ENCODE measurements at places on chromosomes 5 and 9.

GRCh38 chr5:32317041-32317440, 4.3 kb upstream of the MTMR12 start:
- DNase-seq = no peak

- DNase-seq = no peak
Observed at GRCh38 chr5:111502956-111503355, 9.4 kb downstream of the STARD4 start.

GRCh38 chr5:176741561-176742211, 68.7 kb upstream of the UNC5A start:
- no peak for DNase-seq

DNA sequence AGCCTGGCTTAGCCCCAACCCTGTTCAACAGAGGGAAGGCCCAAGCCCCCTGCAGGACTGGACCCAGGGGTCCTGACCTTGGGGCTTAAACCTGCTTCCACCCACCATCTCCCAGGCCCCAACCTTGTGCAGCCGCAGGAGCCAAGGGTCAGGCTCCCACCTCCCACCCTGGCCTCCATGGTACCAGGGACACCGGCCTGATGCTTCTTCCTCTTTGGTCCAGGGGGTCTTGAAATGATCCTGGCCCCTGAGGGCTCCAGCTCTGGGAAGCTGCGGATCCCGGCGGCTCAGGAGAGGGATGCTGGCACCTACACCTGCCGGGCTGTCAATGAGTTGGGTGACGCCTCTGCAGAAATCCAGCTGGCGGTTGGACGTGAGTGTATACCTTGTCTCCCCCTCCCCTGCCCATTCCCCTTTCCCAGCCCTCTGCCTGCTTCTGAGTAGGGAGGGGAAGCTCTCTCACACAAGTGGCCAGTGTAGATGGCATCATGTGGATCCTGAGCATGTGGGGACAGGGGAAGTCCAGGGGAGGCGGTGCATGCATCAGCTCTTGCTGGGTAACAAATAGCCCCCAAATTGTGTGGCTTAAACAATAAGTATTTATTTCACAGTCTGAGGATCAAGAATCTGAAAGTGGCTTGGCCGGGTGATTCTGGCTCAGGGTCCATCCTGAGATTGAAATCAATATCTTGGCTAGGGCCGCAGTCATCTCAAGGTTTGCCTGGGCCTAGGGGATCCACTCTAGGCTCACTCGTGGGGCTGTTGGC, 44.3 kb downstream of the HMCN2 start:
- DNase-seq = no peak

- peak; percentile 50 for DNase-seq
Observed at GRCh38 chr5:126972062-126972895, 58.1 kb downstream of the MARCHF3 start.

DNA sequence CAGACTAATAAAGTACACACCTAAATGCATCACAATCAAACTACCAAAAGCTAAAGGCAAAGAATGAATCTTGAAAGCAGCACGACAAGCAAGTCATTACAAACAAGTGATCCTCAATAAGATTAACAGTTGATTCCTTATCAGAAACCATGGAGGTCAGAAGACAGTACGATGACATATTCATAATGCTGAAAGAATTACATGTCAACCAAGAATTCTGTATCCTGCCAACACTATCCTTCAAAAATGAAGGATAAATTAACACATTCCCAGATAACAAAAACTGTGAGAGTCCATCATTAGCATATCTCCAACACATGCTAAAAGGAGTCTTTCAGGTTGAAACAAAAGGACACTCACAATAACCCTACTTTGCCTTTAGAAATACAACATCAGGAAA, 39.4 kb downstream of the NR3C1 start:
- no peak for DNase-seq

DNA sequence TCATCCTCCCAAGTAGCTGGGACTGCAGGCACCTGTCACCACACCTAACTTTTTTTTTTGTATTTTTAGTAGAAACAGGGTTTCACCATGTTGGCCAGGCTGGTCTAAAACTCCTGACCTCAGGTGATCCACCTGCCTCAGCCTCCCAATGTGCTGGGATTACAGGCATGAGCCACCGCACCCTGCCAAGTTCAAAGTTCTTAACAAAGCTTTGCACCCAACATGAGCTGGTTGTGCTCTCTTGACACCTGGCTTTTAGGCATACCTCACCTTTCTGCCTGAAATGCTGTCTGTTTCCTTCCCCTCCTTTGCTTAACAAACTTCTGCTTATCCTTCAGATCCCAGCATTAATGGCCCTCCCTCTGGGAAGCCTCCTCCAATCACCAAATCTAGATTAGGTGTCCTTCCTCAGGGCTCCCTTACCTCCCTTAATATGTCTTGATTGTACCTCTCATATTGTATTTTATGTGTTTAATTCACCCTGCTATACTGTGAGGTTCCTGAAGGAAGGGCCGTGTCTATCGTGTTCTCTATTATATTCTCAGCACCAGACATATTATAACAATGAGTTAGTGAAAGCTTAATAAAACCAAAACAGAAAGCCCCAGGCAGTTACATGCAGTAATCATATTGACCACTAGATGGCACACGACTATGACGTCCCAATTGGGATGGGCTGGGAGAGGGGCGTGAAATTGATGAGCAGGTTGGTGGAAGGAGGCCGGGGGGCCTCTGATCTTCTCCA, 62.9 kb upstream of the PPARGC1B start:
- peak; percentile 47 for DNase-seq

DNA sequence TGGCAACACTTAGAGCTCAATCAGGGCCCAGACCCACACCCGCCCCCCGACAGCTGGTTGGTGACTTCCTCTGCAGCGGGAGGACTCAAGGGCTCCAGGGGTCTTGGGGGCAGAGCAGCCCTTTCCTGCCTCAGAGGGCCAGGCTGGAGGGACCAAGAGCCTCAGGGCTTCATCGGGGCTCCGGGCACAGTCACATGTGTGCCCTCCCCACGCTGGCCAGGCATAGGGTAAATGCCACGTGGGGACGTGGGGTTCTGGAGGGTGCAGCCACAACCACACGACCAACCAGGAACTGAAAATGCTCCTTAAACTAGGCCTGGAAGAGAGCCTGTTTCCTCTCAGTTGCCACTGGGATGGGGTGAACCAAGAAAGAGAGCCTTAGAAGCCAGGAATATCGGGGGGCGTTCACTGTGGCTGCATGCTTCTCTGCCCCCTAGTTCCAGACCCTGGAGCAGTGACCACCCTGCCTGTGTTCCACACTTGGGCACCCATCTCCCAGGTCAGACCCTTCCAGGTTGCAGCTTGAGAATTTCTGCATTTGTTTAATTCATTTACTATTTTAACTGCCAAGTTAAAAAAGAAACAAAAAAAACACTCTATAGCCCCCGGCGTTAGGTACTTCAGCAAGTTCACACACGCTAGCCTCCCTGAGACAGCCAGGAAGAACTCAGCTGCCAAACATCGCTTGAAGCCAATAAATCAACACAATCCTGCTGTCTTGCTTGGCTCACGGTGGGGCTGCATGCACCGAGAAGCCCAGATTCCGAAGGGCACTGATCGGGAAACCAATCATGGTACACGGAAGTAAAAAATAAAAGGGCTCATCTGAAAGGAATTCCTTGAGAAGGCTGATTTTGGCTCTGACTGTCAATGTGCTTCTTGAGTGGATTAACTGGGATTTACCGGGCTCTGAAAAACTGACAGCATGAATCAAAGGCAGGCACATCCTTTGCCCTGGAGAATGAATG, 56.1 kb upstream of the PHYKPL start:
- no peak for DNase-seq

DNA sequence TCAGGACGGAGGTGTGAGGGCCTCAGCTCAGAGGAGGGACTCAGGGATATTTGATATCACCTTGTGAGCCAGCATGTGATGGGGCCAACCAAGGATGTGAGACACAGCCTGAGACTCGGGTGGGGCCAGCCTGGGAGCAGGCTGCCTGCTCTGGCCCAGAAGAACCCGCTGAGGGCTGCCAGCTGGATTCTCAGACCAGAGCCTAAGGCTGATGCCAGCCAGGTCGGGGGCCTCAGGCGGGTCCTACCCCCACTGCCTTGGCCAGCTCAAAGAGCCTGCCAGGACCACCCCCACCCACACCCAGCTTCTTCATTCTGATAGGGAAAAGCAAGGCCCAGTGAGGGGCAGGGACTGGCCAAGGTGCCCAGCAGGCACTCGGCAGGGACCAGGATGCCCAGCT, 20.3 kb upstream of the DUSP1 start:
- DNase-seq = no peak

GRCh38 chr9:87334366-87334765, 163.3 kb upstream of the DAPK1 start:
- DNase-seq = no peak

DNA sequence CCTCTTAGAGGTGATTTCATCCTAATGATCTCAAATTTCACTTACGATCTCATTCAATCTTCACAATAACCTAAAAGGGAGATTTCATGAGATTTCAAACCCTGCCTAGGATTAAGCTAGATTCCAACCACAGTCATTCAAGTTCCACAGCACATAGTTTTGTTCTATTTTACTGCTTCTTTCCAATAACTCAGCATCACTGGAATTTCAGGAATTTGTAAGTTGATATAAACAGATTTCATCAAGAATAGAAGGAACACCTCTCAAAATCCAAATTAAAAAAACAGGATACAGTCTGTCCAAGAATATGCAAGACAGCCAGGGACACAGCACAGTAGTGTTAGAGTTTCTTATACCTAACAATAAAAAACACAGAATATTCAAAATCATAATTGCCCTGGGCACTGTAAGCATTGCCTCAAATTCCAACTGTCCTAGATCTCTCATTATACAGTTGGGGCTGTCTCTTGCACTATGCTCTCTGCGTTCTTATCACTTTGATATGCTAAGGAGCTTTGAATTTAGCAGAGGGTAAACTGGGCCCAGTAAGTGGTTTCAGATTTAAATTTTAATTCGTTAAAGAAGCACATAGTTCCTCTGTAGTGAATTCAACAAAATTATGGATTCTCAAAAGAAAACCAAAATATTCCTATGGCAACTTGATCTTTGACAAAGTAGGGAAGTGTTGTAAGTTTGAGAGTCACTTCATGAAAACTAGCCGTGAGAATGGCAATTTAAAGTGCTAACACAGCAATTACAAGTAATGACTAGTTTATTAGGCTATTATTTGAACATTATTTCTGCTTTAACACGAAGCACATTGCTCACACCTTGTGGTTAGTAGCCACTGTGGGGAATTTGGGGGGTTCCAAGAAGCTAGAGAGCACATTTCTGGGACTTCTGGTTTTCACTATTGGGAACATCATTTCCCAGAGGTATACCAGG, 478.6 kb upstream of the C9orf72 start:
- DNase-seq = no peak

GRCh38 chr9:133429641-133430161, 7.5 kb downstream of the ADAMTS13 start:
- peak; percentile 59 for DNase-seq

GRCh38 chr5:126525630-126526245, 69.3 kb downstream of the ALDH7A1 start:
- DNase-seq = no peak

GRCh38 chr9:109520475-109521132, 22.5 kb upstream of the PTPN3 start:
- DNase-seq = no peak

GRCh38 chr9:76374783-76375559, 19.3 kb downstream of the RFK start:
- no peak for DNase-seq

GRCh38 chr5:120545007-120545406, 80.9 kb downstream of the PRR16 start:
- DNase-seq = no peak

- no peak for DNase-seq
Observed at GRCh38 chr5:67120032-67120431, 76.6 kb downstream of the CD180 start.

DNA sequence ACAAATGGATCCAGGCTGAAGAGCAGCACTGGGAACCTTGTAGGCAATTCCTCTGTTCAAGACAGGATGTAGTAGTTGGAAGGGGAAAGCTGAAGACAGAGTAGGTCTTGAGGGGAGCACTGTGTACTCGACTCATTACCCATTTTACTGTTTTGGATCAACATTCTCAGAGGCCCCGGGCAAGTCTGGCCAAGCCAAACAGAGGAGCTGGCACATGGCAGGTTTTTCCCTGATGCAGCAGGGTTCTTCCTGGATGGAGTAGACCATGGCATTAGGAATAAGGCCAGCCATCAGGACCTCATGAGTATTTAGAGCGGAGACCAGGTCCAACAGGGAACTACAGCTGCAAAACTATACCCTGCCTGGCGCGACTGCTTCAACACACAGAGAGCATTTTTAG, 4.4 kb downstream of the SVEP1 start:
- DNase-seq = no peak

DNA sequence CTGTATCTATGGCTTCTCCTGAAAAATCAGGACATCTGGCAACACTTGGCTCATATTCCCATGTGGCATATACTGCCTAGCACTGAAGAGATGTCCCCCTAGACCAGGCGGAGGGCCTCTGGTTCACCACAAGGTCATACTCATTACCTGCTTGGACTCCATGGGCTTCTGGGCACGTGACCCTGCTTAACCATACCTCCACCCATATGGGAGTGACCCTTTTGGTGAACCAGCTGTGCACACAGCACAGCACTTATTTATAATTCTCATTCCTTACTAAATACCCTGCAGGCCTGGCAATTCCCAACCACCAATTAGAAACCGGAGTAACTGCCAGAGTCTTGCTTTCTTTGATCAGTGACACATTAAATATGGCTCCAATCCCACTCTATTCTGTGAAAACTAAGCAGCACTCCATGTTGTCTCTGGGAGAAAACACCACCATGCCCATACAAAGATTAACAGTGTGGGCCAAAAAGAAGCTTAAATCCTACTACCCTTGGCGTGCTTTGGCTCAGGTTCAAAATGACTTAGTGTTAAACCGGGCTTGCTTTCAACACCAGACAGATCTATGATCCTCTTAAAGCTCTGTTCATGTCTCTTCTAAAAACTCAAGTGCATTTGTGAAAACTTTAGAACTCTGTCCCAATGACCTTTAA, 57.7 kb downstream of the MTMR12 start:
- DNase-seq = no peak

- no peak for DNase-seq
Observed at GRCh38 chr5:39661026-39661779, 236.4 kb upstream of the DAB2 start.

DNA sequence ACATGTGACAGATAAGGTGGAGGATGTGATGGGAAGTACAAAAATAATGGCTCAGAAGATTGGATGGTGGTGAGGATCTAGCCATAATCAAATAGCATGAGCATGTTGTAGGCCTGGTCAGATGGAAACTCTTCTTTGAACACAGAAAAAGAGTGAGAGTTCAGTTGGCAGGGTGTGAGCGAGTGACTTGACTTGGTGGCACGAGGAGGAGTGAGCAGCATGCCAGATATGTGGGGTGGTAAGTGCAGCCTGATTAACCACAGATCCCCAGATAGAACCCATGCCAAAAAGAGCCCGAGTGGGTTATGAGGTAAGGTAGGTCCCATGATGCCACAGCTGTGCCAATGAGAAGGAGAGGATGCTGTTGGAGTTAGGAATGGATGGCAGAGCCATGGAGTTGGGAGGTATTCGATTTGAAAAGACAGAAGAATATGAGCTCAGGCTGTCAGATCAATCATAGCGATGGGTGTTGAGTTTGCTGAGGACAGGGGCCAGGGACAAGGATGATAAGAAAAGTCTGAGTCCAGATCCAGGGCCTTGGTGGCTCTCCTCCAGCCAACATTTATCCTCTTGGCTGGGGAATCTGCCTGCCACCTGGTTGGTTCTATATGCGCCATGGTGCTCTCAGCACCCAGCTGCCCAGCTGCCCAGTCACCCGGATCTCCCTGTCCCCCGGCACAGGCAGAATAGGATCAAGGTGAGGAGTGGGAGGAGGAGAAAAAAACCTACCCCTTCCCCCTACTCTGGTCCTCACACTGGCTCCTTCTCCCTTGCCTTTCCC, 16.5 kb downstream of the GARNL3 start:
- DNase-seq = no peak

Data from GM19239 (cell line).